ENCODE measurements at places on chromosomes 12 and 14.

- DNase-seq, result no peak
Measured at GRCh38 chr12:96359328-96359727, 40.9 kb downstream of the CDK17 start.

- no peak for DNase-seq
Measured at GRCh38 chr12:57630891-57631433, 2.0 kb downstream of the B4GALNT1 start.

DNA sequence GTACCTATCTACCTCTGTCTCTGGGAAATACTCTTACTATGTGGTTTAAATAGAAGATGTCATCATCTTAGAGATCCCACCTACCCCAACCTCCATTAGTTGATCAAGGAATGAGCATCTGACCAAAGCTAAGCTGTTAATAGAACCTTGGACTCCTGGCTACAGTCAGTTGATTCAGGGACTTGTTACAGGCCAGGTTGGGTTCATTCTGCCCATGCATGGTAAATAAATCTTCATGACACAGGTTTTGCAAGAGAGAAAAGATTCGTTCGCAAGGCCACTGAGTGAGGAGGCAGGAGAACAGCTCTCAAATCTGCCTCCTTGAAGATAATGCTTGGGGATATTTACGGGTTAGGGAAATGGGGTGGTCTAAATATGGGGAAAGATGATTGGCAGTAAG lies 19.5 kb downstream of the SDR9C7 start:
- no peak for DNase-seq

DNA sequence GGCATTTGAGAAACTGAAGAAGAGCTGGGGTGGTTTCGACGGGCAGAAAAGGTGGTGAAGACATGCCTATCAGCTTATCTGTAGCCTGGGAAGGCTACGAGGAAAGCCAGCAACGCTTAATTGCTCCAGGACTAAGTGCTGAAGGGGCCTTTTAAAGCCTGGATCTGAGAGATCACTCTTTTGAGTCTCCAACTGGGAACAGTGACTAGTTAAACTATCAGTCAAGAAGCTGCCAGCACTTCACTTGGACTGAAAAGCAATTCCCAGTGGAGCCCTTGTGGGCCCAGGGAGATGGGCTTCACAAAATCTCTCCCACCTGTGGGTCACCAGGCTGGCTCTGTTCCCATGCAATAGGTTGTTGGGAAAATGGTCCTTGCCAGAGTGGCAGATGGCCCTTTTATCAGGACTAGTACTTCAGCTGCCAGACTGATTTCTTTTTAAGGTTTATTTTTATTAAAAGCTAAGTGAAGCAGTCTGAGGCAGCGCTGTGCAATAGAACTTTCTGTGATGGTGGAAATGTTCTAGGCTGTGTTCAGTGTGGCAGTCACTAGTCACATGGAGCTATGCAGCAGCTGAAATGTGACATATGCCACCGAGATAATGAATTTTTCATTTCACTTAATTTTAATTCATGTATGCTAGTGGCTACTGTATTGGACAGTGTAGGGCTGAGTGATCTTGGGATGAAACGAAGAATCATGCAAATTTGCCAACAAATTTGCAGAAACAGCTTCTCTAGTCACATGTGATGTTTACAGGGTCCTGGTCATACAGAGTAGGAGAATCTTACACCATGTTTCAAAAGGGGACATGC lies 276.8 kb downstream of the PCNX1 start:
- DNase-seq, result no peak

Data from amniotic stem cell (primary cell).